ENCODE measurements at places on chromosomes 2 and 18.

DNA sequence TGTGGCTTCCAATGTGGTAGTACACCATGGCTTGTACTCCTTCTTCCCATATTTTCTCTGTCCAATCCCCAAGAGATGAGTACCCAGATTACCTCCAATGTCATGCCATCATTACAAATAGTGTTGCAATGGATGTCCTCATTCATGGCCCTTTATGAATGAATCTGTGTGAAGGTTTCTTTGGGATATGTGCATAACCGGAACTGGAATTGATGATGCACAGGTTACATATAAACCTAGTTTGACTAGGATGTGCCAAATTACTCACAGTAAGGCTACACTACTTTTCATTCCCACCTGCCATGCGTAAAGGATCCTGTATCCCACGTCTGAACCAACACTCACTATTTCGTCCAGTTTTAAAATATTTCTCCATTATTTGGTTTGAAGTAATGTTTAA lies 173.9 kb upstream of the CXCR4 start:
- no peak for DNase-seq

DNA sequence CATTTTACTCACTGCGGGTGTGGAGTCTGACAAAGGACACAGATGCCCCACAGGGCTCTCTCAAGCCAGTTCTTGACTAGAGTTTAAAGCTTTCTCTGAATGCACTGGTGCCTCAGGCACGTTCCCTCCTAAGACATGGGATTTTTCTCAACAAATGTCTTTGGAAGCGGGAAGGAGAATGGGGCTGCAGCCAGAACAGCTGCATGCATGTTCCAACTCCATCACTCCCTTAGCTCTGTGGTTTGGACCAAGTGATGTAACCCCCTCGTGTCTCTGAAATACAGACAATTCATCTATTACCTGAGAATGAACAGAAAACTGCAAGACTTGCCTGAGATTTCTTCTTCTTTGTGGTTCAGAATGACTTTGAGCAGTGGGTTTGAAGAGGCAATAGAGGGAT lies 141.7 kb upstream of the SERPINE2 start:
- no peak for DNase-seq

- no peak for DNase-seq
Measured at GRCh38 chr2:29212009-29212408, 96.8 kb downstream of the CLIP4 start.

GRCh38 chr2:112048236-112048592 lies 6.9 kb upstream of the TMEM87B start:
- DNase-seq = no peak

GRCh38 chr2:86482034-86482433 lies 40.9 kb downstream of the KDM3A start:
- DNase-seq = no peak

GRCh38 chr2:128446874-128447537 lies 128.3 kb upstream of the HS6ST1 start:
- no peak for DNase-seq
